Kasumi-1 (cell line): ENCODE measurements at places on chromosomes 1 and 21.

DNA sequence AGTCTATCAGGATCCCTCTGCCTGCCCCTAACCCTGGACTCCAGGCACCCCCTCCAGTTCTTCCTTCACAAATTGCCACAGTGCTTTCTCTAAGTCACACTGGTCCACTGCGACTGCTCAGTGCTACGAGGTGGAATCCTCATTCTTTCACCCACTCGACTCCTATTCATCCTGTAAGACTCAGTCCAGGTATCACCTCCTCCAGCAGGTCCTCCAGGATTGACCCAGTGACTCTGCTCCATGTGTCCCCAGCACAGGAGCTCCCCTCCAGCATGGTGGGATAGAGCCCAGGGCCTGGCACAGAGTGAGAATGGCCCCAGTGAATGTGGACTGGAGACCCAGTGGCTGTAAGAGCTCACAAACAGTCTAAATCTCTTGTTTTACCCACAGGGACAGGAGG lies 45.5 kb upstream of the WNT4 start:
- no peak for DNase-seq

DNA sequence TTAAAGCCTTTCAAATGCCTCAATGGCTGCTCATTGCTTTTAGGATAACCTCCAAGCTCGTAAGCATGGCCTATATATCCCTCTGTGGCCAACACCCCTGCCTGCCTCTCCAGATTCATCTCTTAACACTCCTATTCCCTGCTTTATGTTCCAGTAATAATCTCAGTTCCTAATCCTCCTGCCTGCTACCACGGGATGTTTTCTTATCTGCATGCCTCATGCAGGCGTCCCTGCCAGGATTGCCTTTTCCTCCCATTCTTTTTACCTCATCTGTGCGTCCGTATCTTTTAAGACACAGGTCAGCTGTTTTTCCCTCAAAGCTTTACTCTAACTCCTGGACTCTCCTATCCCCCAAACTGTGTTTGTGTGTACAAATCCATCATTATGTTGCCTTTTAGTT lies 36.1 kb downstream of the ZBTB40 start:
- no peak for DNase-seq

- no peak for DNase-seq
These were observed 8.2 kb upstream of the RYR2 start for GRCh38 chr1:237033804-237034203.

GRCh38 chr1:170634293-170634692 lies 29.6 kb upstream of the PRRX1 start:
- DNase-seq: no peak

- DNase-seq: no peak
These were observed 221.2 kb upstream of the C1orf174 start for GRCh38 chr1:4121293-4121684.

DNA sequence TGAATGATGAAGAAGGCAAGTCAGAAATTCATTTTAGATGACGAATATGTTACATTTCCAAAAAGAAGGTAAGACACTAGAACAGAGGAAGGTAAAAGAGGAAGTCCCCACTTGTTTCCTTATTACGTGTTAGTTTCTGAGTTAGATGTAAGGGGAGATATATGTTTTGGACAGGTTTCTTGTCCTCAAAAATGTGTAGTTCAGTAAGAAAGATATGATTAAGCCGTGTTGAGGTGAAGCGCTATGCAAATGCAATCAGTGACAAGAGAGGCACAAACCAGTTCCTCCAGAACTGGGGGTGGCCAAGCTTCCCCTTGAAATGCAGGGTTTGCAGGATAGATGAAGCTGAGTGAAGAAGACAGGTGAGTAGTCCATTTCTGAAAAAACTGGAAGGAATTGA lies 293.3 kb upstream of the RUNX1 start:
- peak; percentile 20 for DNase-seq

- DNase-seq: no peak
These were observed 2.9 kb upstream of the BSND start for GRCh38 chr1:54995835-54996234.

DNA sequence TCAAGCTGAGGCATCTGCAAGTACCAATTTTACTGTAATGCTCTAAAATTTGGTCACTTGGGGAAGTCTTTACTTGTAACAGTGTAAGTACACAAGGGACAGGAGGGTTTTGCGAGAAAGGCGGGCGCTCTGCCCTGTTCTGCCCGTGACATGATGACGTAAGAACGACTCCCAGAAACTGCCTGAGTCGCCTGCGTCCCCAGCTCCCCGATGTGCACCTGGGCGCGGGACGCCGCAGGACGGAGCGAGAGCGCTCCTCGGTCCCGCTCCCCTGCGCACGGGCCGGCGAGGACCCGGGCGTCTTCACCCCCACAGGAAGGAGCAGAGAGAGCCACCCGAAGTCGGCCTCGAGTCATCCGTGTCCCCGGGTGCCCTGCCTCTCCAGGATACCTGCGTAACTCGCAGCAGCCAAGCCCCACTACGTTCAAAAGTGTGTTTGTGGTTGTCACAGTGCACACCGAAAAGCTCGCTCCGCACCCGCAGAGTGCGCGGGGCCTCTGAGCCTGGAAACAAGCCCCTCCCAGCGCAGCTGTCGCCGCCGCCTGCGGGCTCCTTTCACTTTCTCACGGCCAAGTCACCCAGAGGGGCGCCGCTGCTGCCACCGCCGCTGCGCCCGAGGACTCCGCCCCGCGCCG lies 3.3 kb upstream of the ZBTB18 start:
- DNase-seq: peak; percentile 33

- no peak for DNase-seq
These were observed 15.6 kb downstream of the SERINC2 start for GRCh38 chr1:31428436-31429221.

DNA sequence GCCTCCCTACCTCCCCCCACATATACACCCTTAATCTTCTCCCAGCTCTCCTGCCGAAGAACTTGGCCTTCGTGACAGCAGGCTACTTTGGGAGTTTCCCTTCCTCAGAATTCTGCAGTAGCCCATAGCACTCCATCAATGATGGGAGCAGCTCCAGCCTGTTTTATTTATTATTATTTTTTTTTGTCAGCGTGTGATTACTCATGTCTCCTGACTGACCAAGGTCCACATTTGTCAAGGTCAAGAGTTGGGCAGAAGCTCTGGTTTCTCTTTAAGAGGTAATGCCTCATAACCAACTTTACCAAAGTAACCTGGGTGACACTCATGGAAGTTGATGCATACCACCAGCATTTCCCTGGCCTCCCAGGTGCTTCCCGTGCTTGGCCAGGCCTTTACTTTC lies 125.4 kb downstream of the ZZZ3 start:
- DNase-seq: no peak

- no peak for DNase-seq
These were observed 795.7 kb downstream of the LTN1 start for GRCh38 chr21:28196981-28197380.

DNA sequence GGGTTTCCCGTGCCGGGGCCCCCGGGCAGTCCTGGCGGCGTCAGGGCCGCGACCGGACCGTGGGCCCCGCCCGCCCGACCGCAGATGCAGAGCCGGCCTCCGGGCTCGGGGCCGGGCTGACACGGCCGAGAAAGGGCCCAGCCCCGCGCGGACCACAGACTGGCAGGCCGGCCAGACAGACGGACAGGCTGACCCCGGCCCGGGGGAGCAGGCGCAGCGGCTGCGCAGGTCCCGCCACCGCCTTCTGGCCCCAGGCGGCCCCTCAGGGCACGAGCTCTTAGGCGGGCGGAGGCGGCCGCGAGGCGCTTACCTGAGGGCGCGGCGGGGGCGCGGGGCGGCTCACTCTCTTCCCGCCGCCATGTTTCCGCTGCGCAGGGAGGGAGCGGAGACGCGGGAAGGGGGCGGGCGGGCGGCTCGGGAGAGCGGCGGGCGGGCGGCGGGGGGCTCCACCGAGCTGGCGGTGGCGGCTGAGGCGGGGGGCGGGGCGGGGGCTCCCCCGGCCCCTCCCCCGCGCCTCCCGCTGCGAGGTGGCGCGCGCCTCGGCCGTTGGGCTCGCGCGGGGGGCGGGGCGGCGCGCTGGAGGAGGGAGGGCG lies at the start of gene SCMH1:
SCMH1 (minus strand) TSS at position 558 of the 593 bp plus-strand sequence. CDS start 56,173 bp downstream, outside the sequence.
- DNase-seq: peak; percentile 28

DNA sequence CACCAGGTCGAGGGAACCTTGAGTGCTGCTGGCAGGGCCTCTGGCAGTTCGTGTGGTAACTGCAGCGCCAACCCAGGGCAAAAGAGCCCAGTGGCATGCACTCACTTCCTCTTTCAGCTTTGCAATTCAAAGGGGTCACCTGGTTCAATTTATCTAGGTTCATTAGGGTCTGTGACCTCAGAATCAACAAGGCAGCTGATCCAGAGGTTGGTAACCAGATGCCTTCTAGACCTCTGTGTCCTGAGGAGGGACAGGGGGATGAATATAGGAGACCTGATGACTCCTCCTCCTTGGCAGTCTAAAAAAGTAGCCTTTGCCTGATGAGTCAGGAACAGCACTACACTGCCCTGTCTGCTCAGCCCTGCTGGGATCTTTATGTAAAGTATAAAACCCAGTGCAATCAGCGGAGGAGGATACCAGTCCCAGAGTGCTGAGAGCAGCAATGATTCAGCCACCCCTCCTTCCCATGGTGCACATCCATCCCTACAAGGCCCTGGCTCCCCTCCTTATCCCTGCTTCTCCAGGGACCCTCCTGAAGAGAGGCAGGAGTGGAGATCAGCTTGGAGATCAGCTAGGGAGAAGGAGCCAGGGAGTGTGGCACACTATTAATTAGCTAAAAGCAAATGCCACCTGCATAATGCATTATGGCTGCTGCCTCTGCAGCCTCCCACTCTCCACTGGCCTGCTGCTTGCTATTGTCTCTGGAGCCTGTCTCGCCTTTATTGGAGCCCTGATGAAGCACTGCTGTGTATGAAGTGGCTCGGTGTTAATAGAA lies 11.2 kb upstream of the FMOD start:
- no peak for DNase-seq

GRCh38 chr1:218715961-218716669 lies 371.0 kb downstream of the TGFB2 start:
- DNase-seq: no peak

DNA sequence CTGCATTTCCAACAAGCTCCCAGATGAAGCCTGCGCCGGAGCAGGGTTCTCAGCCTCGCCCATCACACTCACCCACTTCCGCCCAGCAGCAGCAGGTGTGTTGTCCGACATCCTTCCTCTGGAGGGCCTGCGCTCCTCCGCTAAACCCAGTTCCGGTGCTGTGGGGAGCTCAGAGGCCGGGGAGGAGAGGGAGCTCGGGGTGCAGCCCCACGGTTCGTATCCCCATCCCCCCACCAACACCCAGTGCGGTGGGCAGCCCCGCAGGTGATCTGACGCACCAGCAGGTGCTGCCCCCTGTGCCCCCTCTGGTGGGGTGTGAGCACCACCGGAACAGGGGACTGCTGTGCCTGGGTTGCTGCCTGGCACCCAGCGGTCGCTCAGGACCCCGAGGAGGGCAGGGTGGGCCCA lies 3.4 kb upstream of the PEX10 start:
- DNase-seq: no peak

DNA sequence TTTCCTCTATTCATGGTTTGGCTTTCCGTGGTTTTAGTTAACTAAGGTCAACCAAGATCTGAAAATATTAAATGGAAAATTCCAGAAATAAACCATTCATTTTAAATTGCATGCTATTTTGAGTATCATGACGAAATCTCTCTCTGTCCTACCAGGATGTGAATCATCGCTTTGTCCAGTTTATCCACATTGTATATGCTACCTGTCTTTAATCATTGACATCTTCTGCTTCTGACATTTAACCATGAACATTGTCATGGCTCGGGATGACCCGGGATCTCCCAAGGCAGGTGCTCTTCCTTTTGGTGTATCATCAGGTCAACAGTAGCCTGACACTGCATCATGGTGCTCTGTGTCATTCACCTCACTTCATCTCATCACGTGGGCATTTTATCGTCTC lies 125.5 kb upstream of the HNRNPU start:
- no peak for DNase-seq

GRCh38 chr1:160284220-160284781 lies 632 bp downstream of the PEX19 start:
- DNase-seq: peak; percentile 20

- DNase-seq: no peak
These were observed 105.5 kb downstream of the LRIG2 start for GRCh38 chr1:113178522-113178921.

GRCh38 chr1:8329858-8330257 lies 11.9 kb downstream of the SLC45A1 start:
- DNase-seq: no peak

- DNase-seq: no peak
These were observed 9.1 kb downstream of the PLOD1 start for GRCh38 chr1:11943619-11944018.

- DNase-seq: no peak
These were observed 23.8 kb downstream of the WNT3A start for GRCh38 chr1:228030451-228031201.

DNA sequence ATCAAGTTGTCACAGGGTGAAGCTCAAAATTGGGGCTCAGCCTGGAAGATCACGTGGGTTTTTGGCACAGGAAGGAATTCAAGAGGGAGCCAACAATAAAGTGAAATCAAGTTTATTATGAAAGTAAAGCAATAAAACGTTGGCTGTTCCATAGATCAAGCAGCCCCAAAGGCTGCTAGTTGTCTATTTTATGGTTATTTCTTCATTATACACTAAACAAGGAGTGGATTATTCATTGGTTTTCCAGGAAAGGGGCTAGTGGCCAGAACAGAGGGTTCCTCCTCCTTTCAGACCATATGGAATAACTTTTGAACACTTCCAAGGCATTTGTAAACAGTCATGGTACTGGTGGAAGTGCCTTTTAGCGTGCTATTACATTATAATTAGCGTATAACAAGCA lies 723.5 kb upstream of the ADAMTS5 start:
- no peak for DNase-seq

DNA sequence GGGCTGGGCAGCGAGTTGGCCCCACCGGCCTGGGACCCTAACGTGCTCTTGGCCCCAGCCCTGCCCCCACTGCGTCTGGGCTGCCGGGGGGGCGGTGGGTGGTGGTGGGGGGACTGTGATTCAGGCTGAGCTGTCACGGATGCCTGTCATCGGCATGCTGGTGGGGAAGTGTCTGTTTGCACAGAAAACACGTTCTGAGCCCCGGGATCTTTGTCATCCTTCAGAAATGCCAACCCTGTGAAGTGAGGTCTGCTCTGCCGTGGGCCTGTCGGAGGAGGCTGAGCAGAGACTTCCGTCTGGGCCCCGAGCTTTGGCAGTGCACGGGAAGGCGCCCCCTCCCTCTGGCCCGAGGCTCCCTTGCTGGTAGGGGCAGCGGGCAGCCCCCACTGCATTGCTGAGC lies 24.3 kb upstream of the PLCH2 start:
- no peak for DNase-seq

- DNase-seq: peak; percentile 5
These were observed 115.5 kb downstream of the GABPA start for GRCh38 chr21:25850126-25850842.

- peak; percentile 8 for DNase-seq
These were observed 1.1 kb downstream of the ZBTB18 start for GRCh38 chr1:244052016-244052727.

DNA sequence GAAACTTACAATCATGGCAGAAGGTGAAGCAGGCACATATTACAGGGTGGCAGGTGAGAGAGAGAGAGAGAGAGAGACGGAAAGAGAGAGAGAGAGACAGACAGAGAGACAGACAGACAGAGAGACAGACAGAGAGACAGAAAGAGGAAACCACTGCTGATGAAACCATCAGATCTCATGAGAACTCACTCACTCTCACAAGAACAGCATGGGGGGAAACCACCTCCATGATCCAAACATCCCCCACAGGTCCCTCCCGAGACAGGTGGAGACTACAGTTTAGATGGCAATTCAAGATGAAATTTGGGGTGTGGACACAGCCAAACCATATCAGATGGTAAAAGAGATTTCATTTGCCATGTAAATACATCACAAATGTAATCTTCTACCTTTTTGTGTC lies 708.1 kb downstream of the MRPL39 start:
- DNase-seq: no peak

GRCh38 chr1:156119503-156120209 lies 5.1 kb downstream of the LMNA start:
- peak; percentile 80 for DNase-seq
